Inflammatory macrophage treated with lipopolysaccharide for 4 hours (primary cell): ENCODE measurements at places on chromosomes 13 and 19.

- no peak for DNase-seq
These were observed 60.9 kb downstream of the PEX11G start for GRCh38 chr19:7427944-7428343.

DNA sequence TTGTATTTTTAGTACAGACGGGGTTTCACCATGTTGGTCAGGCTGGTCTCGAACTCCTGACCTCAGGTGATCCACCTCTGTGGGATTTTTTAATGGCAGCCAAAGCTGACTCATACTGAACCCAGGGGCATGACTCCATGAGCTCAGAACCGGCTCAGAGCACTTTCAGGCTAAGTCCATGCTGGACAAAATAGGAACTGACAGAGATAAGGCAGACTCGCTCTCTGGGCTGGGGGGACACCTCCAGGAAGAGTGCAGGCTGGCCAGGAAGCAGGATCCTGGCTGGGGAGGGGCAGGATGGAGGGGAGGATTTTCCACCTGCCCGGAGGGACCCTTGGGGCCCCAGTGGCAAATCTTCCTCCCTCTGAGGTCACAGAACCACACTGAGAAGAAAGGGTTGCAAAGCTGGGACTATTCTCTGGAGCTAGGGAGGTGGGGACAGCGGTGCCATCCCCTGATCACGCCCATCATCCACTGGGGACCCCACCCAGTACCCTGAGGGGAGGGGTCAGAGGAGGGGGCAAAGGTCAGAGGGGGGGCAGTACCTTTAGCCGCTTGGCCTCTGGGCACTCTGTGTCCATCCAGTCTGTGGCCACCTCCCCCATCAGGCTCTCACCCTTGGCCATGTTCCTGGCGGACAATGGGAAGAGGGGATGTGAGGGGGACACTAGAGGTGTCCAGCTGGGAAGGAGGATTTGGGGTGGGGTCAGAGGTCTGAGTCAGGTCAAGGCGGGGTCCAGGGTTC is 31.1 kb downstream of the NOTCH3 start:
- no peak for DNase-seq

DNA sequence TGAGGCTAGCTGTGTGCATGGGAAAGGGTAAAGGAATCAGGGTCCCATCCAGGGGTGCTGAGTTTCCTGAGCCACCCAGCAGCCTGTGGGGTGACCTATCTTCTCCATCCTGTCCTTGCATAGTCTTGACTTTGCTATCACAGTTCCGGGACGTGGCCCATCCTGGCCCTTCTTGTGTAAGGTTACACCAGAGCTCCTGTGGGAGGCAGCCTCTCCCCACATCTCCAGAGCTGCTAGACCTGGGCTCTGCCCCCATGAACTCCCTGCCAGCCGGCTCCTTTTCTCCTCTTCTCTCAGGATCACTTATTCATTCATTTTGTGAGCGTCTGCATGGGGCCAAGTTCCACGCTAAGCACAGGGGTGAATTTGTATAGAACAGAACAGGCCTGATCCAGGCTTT is 238.9 kb downstream of the TSHZ3 start:
- DNase-seq = no peak

GRCh38 chr13:47890146-47890814 is 110.8 kb downstream of the SUCLA2 start:
- no peak for DNase-seq

GRCh38 chr13:41099986-41100385 is 32.6 kb downstream of the KBTBD6 start:
- DNase-seq = no peak

DNA sequence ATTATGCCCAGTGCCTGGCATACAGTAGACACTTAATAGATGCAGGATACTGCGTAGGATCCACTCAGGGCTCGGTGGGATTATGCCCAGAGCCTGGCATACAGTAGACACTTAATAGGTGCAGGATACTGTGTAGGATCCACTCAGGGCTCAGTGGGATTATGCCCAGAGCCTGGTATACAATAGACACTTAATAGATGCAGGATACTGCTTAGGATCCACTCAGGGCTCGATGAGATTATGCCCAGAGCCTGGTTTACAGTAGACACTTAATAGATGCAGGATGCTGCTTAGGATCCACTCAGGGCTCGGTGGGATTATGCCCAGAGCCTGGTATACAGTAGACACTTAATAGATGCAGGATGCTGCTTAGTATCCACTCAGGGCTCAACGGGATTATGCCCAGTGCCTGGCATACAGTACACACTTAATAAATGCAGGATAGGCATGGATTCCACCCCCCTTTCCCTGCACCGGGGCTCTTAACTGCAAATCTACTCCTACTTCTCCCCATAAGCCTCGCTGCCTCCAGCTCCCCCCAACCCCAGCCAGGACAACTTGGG is 24.9 kb downstream of the SMIM24 start:
- DNase-seq = no peak

DNA sequence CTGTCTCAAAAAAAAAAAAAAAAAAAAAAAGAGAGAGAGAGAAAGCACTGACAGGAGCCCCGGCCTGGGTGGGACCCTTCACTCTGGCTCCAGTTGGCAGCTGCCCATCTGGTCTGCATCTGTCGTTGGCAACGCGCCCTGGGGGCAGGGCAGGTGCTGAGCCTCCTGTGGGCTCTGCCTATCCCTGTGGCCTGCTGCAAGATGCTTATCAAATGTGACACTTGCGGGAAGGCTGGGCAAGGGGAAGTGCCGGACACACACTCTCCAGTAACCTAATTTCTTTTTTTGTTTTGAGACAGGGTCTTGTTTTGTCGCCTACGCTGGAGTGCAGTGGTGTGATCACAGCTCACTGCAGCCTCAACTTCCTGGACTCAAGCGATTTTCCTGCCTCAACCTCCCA is 10.7 kb upstream of the KPTN start:
- DNase-seq = no peak
